Kidney epithelial cell (primary cell): ENCODE measurements at places on chromosomes 11 and 22.

- DNase-seq: no peak
Measured at GRCh38 chr11:18223591-18224387, 12.8 kb downstream of the SAA4 start.

- DNase-seq: no peak
Measured at GRCh38 chr11:128492903-128493569, 94.3 kb downstream of the ETS1 start.

GRCh38 chr22:43183496-43184277 is 3.2 kb downstream of the TTLL12 start:
- DNase-seq: no peak

DNA sequence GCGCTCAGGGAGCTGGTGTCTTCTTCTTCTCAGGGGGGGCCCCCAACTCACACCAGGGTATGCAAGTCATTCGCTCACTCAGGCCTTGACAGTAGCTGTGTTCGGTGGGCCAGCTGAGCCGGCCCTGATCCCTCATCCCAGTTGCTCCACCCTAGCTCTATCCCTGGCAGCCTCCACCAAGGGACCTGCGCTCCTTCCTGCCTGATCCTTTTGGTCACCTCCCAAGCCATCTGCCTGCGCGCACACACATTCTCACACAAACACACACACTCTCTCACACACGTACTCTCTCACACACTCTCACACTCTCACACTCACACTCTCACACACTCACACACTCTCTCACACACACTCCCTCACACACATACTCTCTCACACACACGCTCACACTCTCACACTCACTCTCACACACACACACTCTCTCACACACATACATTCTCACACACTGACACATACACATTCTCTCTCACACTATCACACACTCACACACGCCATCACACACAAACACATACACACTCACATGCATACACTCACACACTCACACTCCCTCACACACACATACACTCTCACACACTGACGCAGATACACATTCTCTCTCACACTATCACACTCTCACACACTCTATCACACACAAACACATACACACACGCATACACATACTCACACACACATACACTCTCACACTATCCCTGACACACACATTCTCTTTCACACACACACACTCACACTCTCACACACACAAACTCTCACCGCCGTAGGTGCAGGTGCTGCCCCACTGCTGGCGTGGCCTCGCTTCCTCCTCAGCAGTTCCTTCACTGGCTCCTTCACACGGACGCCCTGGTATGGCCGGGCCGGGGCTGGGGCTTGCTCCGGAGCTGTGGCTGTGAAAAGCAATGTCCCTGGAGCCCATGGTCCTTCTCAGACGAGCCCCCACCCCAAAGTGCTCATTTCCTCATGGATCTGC is 20.8 kb downstream of the POU2AF1 start:
- DNase-seq: no peak

DNA sequence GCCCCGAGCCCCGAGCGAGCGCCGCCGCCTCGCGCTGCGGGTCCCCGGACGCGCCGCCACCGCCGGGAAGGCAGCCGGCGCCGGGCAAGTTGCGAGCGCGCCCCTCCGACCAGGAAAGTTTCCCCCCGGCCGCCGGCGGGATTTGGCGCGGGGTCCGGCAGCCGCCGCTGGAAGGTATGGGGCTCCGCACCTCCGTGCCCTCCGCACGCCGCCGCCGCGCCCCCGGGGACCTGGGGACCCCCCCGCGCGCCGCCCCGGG is 281 bp downstream of the TSPAN18 start:
- DNase-seq: no peak

DNA sequence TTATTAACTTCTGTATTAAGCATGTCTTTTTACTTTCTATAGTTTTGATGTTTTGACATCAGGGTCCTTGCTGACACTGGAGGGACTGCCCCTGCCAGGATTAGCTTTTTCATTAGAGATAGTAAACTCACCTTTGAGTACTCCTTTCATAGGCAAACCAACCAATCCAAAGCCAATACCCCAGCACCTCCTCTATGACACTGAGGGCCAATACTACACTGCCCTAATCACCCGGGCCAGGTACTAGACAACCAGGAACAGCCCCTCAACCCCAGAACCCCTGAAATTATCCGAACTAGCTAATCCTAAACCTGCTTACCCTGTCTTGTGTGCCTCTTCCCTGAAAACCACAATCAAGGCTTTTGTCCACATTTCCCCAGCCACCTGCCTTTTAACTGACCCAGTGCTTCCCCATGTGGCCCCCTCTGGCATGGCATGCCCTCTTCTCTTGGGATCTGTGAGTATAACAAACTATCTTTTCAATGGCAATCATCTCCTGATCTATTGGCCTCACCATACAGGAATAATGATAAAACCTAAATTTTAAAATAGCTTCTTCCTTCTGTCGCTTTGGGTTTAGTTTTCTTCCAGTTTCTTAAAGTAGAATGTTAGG is 31.2 kb downstream of the RAB6A start:
- DNase-seq: no peak

DNA sequence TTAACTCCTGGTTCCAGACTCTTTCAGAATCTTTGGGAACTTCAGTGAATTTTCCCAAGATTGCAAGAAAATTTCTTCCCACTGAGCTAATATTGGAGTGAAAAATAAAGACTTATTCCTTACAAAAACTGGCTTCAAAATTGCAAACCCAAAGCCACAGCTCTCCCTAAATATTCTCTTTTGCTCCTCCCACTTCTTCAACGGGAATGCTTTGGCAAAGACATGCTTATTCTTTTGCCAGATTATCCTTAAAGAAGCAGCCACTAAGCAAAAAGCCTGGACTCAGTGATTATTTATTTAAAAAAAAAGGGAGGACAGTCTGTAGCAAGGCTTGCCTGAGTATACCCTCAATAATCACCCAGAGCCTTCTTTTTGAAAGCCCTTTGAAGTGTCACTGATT is 902.4 kb upstream of the CCDC90B start:
- DNase-seq: no peak

DNA sequence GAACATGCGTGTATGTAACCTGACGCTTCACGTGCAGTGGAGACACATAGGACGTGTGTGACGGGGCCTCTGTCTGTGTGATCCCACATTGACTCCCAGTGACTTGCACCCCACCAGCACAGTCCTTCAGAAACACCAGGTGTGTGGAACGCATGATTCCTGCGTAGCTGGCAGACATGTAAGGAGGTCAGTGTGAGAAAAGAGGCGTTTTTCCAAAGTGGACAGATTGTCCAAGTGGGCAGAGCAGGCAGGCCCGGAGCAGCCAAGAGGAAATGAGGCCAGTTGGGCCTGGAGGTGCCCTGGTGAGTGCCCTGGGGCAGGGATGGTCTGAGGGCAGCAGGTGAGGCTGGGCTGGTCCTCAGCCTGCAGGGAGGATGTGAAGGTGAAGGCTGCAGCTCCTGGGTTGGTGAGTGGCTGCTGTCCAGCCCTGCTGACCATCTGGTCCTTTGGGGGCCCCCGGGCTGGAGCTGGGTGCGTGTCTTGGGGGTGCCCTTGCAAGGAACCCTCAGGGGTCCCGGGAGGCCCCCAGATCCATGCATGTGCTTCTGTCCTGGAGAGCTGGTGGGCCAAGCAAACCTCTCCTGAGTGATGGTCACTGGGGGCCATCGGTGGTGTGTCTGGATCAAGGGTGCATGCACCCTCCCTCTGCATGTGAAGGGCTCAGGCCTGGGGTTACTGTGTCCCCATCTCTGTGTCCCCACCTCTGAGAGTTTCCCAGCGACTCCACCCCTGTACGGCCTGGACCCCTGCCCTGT is 26.6 kb downstream of the SHANK3 start:
- DNase-seq: no peak
